Spinal cord (tissue), 10 donors: ENCODE measurements at places on chromosomes 16 and 17. TPM values are rescaled to one million over a fixed set of nuclear protein-coding genes. Genes with fewer than 3 reads are reported as not detected.

The MMP2 gene
- 120 TPM for polyA plus RNA-seq

The C17orf100 gene
- polyA plus RNA-seq = 18.4 TPM

The DHRS7C gene
- 0.18 TPM for polyA plus RNA-seq

The KRTAP17-1 gene
- not detected for polyA plus RNA-seq

The SLC13A5 gene
- 14.6 TPM for polyA plus RNA-seq

The DRC3 gene
- 24.6 TPM for polyA plus RNA-seq

The EVI2A gene
- polyA plus RNA-seq = 41.1 TPM

The SLC12A3 gene
- 0.22 TPM for polyA plus RNA-seq

The PSKH1 gene
- 31.7 TPM for polyA plus RNA-seq

The ABCA8 gene
- 9.7 TPM for polyA plus RNA-seq

The MT1X gene
- 29.1 TPM for polyA plus RNA-seq

The CTCF gene
- polyA plus RNA-seq = 59.2 TPM

The SNAI3 gene
- polyA plus RNA-seq = 2.2 TPM

The VWA3A gene
- polyA plus RNA-seq = 19.0 TPM

The CRYM gene
- 4.0 TPM for polyA plus RNA-seq

The CES1 gene
- not detected for polyA plus RNA-seq

The PLA2G10 gene
- 0.39 TPM for polyA plus RNA-seq

The TMEM235 gene
- 2.0 TPM for polyA plus RNA-seq

The NOL11 gene
- polyA plus RNA-seq = 51.9 TPM

The AURKB gene
- polyA plus RNA-seq = 13.1 TPM

The KRTAP16-1 gene
- not detected for polyA plus RNA-seq

The MT4 gene
- not detected for polyA plus RNA-seq

The SLC7A6OS gene
- 20.5 TPM for polyA plus RNA-seq

The SLC35G6 gene
- polyA plus RNA-seq = 0.40 TPM

The ADORA2B gene
- polyA plus RNA-seq = 4.1 TPM

The KRT33A gene
- not detected for polyA plus RNA-seq

The DHRS13 gene
- 31.4 TPM for polyA plus RNA-seq

The SP6 gene
- 0.92 TPM for polyA plus RNA-seq

The ARHGDIA gene
- polyA plus RNA-seq = 319 TPM

The CCDC40 gene
- polyA plus RNA-seq = 24.7 TPM

The CDH1 gene
- 28.8 TPM for polyA plus RNA-seq

The SHISA9 gene
- polyA plus RNA-seq = 23.3 TPM

The ACSM5 gene
- polyA plus RNA-seq = 2.4 TPM

The CA10 gene
- 113 TPM for polyA plus RNA-seq

The XYLT1 gene
- 16.4 TPM for polyA plus RNA-seq

The GINS2 gene
- polyA plus RNA-seq = 13.6 TPM

The EVPL gene
- polyA plus RNA-seq = 0.90 TPM

The GPRC5C gene
- 10.4 TPM for polyA plus RNA-seq

The LYZL6 gene
- not detected for polyA plus RNA-seq

The SPAG5 gene
- polyA plus RNA-seq = 32.0 TPM

The GGT6 gene
- 0.15 TPM for polyA plus RNA-seq

The LRRC37A gene
- polyA plus RNA-seq = 3.5 TPM

The CXCL16 gene
- 18.4 TPM for polyA plus RNA-seq

The C16orf82 gene
- polyA plus RNA-seq = 0.19 TPM

The RNU2-1 gene
- 1.2 TPM for polyA plus RNA-seq

The DOC2B gene
- 60.9 TPM for polyA plus RNA-seq

The JUP gene
- polyA plus RNA-seq = 44.6 TPM

The KRTAP4-4 gene
- not detected for polyA plus RNA-seq

The PHKB gene
- polyA plus RNA-seq = 78.5 TPM

The PPM1E gene
- polyA plus RNA-seq = 26.6 TPM

The TLCD1 gene
- 7.6 TPM for polyA plus RNA-seq
